ENCODE measurements at places on chromosomes 5 and 9. TPM values are rescaled to one million over a fixed set of nuclear protein-coding genes. Genes with fewer than 3 reads are reported as not detected.

The LCN9 gene
- not detected for total RNA-seq

The DNM1 gene
- total RNA-seq: 96.1 TPM

The ZNF354B gene
- total RNA-seq: 4.3 TPM

The LTC4S gene
- total RNA-seq: 0.25 TPM

The JAKMIP2 gene
- not detected for total RNA-seq

The MYOT gene
- not detected for total RNA-seq

The SAPCD2 gene
- total RNA-seq: 25.3 TPM

The ADAMTS16 gene
- 1.9 TPM for total RNA-seq

The ACOT12 gene
- not detected for total RNA-seq

The C9 gene
- not detected for total RNA-seq

The EPB41L4B gene
- total RNA-seq: 10.4 TPM

The OR4F3 gene
- total RNA-seq: not detected

The PCDHGA9 gene
- 0.07 TPM for total RNA-seq

The ARL14EPL gene
- 0.08 TPM for total RNA-seq

The OR1J2 gene
- not detected for total RNA-seq

The PCA3 gene
- not detected for total RNA-seq

The TUSC1 gene
- 7.1 TPM for total RNA-seq

The ROR2 gene
- 1.8 TPM for total RNA-seq

The SUSD3 gene
- total RNA-seq: 0.67 TPM

The BARHL1 gene
- total RNA-seq: not detected

The GABRA1 gene
- not detected for total RNA-seq

The TLX3 gene
- total RNA-seq: not detected

The SHOC1 gene
- total RNA-seq: not detected

The TLR4 gene
- 0.18 TPM for total RNA-seq

The SIGMAR1 gene
- 158 TPM for total RNA-seq

The SPZ1 gene
- not detected for total RNA-seq

The PLCXD3 gene
- total RNA-seq: 0.37 TPM

The PRUNE2 gene
- not detected for total RNA-seq

The GABRA6 gene
- not detected for total RNA-seq
